ENCODE measurements at places on chromosomes 13 and 19. TPM values are rescaled to one million over a fixed set of nuclear protein-coding genes. Genes with fewer than 3 reads are reported as not detected.

The SSC5D gene
- 2.3 TPM for total RNA-seq

The LRG1 gene
- total RNA-seq = 0.56 TPM

The FBXO27 gene
- 0.24 TPM for total RNA-seq

The GNG8 gene
- total RNA-seq = not detected

The CEACAM8 gene
- not detected for total RNA-seq

The RDH8 gene
- not detected for total RNA-seq

The CYP2A7 gene
- not detected for total RNA-seq

The ACOD1 gene
- not detected for total RNA-seq

The DCAF15 gene
- 11.8 TPM for total RNA-seq

The SMIM44 gene
- total RNA-seq = not detected

The COL5A3 gene
- 10.1 TPM for total RNA-seq

The TMEM91 gene
- total RNA-seq = 5.0 TPM

DNA sequence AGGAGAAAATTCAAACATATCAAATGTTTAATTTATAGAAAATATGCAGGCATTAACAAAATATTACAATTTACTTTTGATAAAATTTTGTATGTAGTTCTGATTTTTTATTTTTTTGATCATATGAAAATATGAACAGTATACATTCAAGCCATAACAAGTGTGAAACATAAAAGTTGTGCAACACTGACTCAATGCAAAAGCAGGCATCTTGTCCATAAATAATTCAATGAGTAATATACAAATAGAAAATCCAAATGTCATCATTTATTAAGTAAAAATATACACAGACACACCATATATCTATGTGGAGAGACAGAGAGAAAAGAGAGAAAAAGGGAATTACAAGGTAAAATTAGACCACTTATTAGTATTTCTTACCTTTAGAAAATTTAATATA, 1183.9 kb downstream of the SLITRK1 start:
- DNase-seq = no peak

DNA sequence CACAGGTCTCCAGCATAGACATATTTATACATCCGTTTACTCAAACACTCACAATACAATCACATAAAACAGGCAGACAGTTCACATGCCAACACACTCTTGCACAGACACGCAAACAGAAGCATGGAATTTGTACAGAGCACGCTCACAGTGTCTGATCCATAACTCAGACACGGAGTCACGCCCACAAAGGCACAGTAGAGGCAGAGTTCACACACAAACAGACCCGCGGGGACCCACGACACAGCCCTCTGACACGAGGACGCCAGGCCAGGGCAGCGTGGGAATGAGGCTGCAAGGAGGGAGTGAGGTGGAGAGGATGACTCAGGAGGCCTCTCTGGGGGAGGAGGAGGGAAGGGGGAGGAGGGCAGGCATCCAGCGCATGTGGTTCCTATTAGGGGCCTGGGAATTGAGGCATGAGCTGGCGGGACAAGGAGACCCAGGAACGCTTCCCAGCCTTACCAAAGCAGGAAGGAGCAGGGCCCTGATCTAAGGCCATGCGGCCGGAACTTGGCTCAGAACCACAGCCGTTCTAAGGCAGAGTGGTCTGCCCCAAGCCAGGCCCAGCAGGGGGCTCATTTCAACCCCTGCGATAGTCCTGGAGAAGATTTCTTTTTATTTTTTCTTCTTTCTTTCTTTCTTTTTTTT, 9.1 kb upstream of the OLFM2 start:
- DNase-seq = peak; percentile 34

DNA sequence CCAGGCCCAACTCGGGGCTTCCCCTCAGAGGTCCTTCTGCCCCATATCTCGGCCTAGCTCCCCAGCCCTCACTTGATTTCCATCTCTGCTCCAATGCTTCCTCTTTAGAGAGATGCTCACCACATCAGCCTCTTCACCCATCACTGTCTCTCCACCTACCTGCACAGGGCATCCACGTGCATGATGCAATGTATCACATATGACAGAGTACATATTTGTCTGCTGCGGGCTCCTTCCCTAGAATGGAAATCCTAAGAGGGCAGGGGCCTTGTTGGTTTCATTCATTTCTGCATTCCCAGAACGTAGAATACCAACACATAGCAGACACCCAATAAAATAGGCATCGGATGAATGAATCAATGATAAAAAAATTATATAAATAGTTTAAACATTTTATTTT, 130.3 kb downstream of the USP12 start:
- no peak for DNase-seq

- no peak for DNase-seq
Observed at GRCh38 chr19:45419396-45419795, 4.3 kb downstream of the ERCC1 start.

DNA sequence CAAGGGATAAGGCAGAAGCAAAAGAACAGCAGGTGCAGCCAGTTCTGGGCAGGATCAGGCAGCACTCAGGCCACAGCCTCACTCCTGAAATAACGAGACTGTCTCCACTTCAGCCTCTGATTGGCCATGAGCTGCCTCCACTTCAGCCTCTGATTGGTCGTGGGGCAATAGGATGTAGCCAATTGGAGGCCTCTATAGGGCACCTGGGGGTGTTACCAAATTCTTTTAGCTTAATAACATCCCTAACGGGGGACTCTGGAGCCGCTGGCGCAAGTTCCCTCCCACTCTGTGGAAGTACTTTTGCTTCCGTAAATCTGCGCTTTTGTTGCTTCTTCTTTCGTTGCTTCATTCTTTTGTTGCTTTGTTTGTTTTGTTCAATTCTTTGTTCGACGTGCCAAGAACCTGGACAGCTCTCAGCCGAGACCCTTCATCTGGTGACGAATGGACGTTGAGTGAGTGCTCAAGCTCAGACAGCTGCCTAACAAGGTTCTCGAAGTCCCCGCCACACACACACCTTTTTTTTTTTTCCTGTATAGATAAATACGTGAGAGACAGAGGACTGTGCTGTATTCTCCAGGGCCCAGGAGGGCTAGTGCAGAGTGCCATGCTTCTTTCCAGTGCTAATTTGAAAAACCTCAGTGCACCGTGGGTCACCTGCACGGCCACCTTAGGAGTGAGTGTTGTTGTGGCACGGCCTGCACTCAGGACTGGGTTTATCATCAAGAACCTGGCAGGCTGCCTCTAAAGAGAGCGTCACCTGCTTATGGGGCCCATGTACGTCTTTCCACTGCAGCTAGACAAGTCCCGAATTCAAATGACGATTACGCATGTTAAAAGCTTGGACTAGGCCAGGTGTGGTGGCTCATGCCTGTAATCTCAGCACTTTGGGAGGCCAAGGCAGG, 32.0 kb upstream of the TUBGCP3 start:
- DNase-seq = peak; percentile 68

DNA sequence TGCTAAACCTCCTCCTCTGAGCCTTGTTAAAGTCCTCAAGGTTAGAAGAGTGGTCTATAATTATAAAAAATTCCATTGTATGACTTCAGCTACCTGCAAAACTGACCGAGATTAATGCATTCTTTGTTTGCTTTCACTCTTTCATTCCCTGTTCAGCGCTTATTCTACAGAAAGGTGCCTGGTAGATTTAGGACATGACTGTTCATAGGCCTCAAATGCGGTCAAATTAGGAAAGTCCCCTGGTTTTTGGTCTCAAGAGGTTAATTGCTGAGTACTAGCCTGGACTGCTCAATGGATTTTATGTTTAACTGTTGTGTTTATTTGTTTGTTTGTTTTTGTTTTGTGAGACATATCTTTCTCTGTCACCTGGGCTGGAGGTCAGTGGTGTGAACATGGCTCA, 35.4 kb downstream of the KL start:
- DNase-seq = no peak

DNA sequence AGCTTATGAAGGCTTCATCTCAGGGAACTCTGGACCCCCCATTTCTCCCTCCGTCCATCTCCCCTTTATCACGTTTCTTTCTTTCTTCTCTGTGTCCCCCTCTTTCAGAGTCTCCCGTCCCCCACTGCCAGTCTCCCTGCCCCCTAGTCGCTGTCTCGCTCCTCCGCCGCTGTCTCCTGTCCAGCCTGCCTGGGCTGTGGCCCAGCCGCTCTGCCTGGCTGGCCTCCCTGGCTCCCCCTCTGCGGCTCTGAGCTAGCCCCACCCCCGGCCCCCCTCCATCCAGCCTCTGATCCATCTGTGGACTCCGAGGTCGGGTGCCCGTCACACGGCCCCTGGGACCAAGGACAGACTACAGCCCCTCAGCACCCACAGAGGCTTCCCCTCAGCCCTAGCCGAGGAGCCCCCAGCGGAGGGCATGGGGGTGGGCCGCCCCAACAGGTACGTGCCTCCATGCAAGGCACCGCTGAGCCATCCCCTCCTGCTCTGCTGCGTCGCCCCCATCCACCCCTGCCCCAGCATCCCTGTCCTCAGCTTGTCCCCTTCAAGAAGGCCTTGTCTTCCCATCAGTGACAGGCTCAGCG, 1.1 kb upstream of the KCNJ14 start:
- no peak for DNase-seq

GRCh38 chr19:47465957-47466356, 5.7 kb downstream of the SLC8A2 start:
- DNase-seq = no peak

GRCh38 chr19:28185646-28186045, 1027.3 kb downstream of the UQCRFS1 start:
- DNase-seq = no peak

GRCh38 chr13:25233861-25234260, 53.4 kb downstream of the MTMR6 start:
- no peak for DNase-seq

GRCh38 chr13:104773775-104774174, 1707.6 kb upstream of the SLC10A2 start:
- no peak for DNase-seq

DNA sequence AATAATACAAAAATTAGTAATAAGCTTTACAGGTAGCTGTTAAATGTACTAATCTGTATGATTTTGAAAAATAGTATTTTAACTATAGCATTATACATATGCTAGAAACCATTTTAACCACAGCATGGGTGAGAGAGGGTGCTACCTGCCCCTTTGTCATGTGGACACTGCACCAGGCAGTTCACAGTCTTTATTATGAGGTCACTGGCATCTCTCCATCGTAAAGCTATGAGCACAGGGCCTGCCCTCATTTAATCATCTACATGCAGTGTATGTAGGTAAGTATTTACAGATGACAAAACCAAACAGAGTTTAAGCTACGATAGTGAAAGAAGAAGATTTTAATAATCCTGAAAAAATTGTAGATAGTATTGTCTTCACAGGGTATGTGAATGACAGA, 21.7 kb downstream of the EDNRB start:
- no peak for DNase-seq

GRCh38 chr19:35166100-35167063, 11.8 kb downstream of the FXYD5 start:
- DNase-seq = no peak

DNA sequence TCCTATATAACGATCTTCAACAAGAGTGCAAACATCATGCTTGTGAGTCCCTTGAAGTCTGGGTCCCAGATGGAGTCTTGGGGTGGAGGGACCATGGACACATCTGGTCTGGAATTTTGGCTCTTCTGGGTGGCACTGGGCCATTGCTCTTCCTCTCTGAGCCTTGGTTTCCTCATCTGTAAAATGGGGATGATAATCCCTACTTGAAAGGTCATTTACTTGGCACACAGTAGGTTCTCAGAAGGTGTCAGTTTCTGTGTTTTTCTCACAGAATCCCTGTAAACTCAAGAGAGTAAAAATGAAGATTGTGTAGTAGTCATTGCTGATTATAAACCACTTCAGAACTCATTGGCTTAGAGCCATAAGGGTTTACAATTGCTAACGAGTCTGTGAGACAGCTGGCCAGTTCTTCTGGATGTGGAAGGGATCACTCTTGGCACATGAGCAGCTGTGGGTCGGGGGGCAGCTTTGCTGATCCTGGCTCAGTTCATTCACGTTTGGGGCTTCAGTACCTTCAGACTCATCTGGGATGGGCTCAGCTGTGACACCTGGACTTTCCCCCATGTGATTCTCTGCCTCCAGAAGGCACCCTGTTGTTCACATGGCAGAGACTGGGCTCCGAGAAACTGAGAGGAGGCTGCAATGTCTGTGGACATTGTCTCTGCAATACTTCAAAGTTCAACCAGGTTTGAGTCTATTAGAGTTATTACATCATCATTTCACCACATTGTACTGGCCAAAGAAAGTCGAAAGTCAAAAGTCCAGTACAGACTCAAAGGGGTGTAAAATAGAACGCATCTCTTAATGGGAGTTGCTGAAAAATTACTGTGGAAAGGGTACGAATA, 7.8 kb downstream of the CYP4F12 start:
- DNase-seq = no peak

DNA sequence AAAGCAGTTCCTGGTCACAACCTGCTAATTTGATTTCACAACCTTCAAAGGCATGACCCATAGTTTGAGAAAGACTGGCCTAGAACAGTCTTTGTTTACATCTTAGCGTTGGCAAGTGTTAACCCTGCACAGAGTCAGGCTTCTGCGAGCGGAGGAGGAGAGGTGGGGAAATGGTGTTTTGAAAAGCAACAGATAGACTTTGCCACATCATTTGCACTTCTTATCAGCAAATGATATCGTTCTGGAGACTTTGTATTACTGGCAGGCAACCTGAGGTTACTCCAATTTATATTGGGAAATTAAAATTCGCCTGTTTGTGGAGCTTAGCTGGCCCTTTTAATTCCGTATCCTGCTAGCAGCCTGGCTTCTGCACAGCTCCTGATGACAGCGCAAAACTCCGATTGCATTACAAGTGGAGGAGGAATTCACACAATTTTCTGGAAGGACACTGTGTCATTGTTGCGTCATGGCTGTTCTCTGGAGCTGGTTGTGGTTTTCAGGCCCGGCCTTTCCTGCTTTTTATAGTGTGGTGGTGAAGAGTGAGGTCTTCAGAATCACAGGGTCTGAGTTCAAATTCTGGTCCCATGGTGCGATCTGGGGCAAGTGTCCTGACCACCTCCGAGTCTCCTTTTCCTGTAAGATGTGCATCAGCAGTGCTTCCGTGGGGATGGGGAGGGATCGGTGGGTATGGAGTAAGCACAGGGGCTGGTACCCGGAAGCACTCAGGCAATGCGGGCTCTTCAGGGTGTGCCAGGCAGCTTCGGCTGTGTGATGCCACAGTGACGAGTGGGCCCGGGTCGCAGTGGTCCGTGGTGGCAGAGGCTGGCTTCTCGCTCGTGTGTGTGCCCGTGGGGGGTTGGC, 49.1 kb upstream of the EHD2 start:
- DNase-seq = peak; percentile 37

DNA sequence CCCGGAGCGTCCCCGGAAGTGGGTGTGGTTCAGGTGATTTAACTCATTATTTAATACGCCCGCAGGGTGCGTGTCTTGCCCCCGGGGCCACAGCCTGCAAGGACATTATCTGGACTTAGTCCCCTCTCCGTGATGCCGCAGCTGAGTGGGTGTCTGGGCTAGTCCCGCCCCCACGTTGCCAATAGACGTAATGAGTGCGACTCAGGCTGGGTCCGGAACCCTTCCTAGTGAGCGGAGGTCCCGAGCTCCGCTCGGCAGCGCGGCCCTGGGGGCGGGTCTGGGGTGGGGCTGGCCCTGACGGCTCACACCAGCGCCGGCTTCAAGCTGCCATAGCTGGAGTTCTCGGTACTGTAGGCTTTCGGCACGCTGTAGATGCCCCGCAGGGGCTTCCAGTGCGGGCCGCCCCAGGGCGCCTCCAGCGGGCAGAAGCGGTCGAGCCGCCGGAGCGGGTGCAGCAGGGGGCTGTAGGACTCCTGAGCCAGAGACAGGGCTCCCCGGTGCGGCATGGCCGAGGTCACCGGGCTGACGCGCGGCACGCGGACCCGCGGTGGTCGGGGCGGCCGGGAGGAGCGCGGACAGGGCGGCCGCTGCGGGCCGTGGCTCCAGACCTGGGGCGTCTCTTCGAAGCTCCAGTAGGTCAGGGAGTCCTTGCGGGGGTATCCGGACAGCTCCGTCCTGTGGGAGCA, 918 bp upstream of the LHB start:
- DNase-seq = peak; percentile 33

- peak; percentile 17 for DNase-seq
Observed at GRCh38 chr13:22812793-22813192, 368.0 kb upstream of the SGCG start.
